ENCODE measurements at places on chromosomes 2 and 18. TPM values are rescaled to one million over a fixed set of nuclear protein-coding genes. Genes with fewer than 3 reads are reported as not detected.

The CNGA3 gene
- total RNA-seq, result not detected

The CMPK2 gene
- 0.30 TPM for total RNA-seq

The RBM43 gene
- total RNA-seq, result 4.2 TPM

The GKN1 gene
- not detected for total RNA-seq

The DRC1 gene
- total RNA-seq, result not detected

The SPP2 gene
- total RNA-seq, result not detected

The CCDC148 gene
- total RNA-seq, result 0.50 TPM

The CFAP65 gene
- total RNA-seq, result not detected

The TSHZ1 gene
- total RNA-seq, result 6.9 TPM

The IL1RL1 gene
- 0.17 TPM for total RNA-seq

The ANO7 gene
- 0.30 TPM for total RNA-seq

The TSPYL6 gene
- not detected for total RNA-seq

The COX5B gene
- 436 TPM for total RNA-seq

The INHBB gene
- total RNA-seq, result not detected

The CYRIA gene
- total RNA-seq, result 0.74 TPM

The SP110 gene
- total RNA-seq, result 12.3 TPM

The ALPI gene
- not detected for total RNA-seq

The TMEM18 gene
- total RNA-seq, result 27.5 TPM

The QPCT gene
- 1.5 TPM for total RNA-seq
